GM12865 (cell line): ENCODE measurements at places on chromosomes 12 and 14.
A peak's percentile ranks its signal among the peaks of the same experiment; 100 is the strongest.

GRCh38 chr12:92921877-92922276 is 7.2 kb downstream of the EEA1 start:
- DNase-seq, result peak; percentile 76

DNA sequence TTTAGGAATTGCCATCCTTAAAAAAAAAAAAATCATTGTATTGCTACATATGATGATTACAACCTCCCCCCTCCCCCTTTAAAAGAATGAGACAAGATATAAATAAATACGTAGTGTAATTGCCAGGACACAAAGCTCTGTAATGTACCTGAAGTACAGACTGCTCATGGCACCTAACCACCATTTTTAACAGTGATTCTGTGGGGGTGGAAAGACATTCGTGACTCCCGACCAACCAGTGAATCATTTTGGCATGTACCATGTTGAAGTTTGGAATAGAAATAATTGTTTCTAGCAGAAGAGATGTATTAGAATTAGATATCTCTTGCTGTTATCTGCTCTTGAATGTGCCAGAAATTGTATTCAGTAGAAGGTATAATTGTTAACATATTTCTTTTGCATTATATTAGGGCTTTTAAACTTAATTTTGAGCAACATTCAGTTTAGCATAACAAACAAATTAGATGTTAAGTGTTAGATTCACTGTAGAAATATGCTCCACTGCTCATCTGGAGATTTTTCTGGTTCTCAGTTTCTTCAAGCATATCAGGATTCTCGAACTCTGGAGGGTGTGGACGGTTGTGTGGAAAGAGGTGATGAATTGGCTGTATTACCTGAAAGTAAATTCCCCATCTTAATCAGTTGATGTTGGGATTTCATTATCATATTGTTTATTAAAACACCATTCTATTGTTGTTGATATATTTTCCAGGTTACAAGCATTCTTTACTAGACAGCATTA is 31.1 kb downstream of the FRS2 start:
- no peak for DNase-seq

- DNase-seq, result no peak
These were observed 348.8 kb downstream of the KCNH5 start for GRCh38 chr14:62696331-62696924.

- peak; percentile 81 for DNase-seq
These were observed 62.2 kb downstream of the BMP4 start for GRCh38 chr14:53894456-53894855.

GRCh38 chr12:22353615-22354325 is 19.3 kb upstream of the ST8SIA1 start:
- no peak for DNase-seq

- no peak for DNase-seq
These were observed 18.9 kb upstream of the HAL start for GRCh38 chr12:96014943-96015599.
